ENCODE measurements at places on chromosomes 6 and 20.
A peak's percentile ranks its signal among the peaks of the same experiment; 100 is the strongest.

DNA sequence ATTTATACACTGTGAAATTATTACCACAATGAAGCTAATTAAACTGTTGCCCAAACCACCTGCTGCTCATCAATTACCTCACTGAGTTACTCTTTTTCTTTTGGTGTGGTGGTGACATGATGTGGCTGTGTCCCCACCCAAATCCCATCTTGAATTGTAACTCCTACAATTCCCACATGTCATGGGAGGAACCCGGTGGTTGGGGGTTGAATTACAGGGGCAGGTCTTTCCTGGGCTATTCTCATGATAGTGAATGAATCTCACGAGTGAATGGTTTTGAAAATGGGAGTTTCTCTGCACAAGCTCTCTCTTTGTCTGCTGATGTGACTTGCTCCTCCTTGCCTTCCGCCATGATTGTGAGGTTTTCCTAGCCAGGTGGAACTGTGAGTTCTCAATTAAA lies 145.0 kb downstream of the LRRC1 start:
- H3K4me3 ChIP-seq: no peak overlapping the region
- no peak for DNase-seq
- no peak overlapping the region for H3K27ac ChIP-seq
- H3K4me1 ChIP-seq: no peaks in the 10 kb centered on the region
- no peaks in the 10 kb centered on the region for H3K27me3 ChIP-seq

DNA sequence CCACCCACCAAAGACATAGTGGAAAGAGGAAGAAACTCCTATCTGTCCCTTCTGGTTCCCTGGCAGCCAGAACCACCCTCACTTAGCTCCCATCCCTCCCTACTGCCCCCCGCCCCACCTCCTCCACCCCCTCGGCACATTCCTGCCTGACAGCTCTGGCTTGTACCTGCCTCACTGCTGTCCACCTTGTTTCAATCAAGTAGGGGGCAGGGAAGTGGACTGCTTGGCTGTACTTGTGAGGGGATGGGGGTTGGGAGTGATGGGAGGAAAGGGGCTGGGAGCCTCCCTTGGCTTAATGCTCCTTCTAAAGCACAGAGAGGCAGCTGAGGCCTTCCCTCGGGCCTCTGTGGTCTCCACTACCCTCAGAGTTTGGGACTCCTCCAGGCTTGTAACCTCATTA lies 22.1 kb upstream of the ZNF76 start:
- DNase-seq: no peak
- H3K4me3 ChIP-seq: no peak overlapping the region
- H3K27ac ChIP-seq: no peak overlapping the region
- no peaks in the 10 kb centered on the region for H3K4me1 ChIP-seq

GRCh38 chr6:111774346-111774703 lies 98.9 kb downstream of the FYN start:
- no peak overlapping the region for H3K27ac ChIP-seq
- DNase-seq: no peak
- peaks cover 11% of the 10 kb centered on the region for H3K4me1 ChIP-seq

- H3K4me3 ChIP-seq: no peak overlapping the region
- H3K36me3 ChIP-seq: no peaks in the 10 kb centered on the region
- no peak overlapping the region for H3K27ac ChIP-seq
- H3K27me3 ChIP-seq: peaks cover 2% of the 10 kb centered on the region
Measured at GRCh38 chr20:8228315-8228714, 96.2 kb downstream of the PLCB1 start.

DNA sequence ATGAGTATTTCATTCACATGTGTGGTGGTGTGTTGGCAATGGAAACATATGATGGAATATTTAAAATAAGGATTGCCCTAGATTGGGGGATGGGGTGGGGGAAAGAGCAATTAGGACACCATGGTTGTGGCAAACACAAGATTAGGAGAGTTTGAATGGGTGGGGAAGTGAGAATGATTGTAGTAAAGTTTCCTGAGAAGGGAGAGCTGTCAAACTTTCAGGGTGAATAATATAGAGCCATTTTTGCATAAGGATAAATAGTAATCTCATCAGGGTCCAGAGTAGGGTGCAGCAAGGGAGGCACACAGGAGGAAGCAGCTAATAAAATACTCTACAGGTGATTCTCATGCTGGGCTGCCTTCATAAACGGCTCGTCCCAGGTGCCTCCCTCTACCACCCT lies 294.9 kb upstream of the MARCKS start:
- no peak overlapping the region for H3K4me3 ChIP-seq
- peaks cover 24% of the 10 kb centered on the region for H3K4me1 ChIP-seq
- DNase-seq: no peak
- H3K27ac ChIP-seq: no peak overlapping the region
- H3K27me3 ChIP-seq: no peaks in the 10 kb centered on the region
- H3K36me3 ChIP-seq: no peaks in the 10 kb centered on the region

GRCh38 chr20:48681201-48681872 lies 146.5 kb downstream of the PREX1 start:
- H3K27ac ChIP-seq: no peak overlapping the region
- H3K4me1 ChIP-seq: no peaks in the 10 kb centered on the region
- no peaks in the 10 kb centered on the region for H3K27me3 ChIP-seq
- DNase-seq: no peak
- H3K36me3 ChIP-seq: peaks cover 47% of the 10 kb centered on the region
- H3K4me3 ChIP-seq: no peak overlapping the region

DNA sequence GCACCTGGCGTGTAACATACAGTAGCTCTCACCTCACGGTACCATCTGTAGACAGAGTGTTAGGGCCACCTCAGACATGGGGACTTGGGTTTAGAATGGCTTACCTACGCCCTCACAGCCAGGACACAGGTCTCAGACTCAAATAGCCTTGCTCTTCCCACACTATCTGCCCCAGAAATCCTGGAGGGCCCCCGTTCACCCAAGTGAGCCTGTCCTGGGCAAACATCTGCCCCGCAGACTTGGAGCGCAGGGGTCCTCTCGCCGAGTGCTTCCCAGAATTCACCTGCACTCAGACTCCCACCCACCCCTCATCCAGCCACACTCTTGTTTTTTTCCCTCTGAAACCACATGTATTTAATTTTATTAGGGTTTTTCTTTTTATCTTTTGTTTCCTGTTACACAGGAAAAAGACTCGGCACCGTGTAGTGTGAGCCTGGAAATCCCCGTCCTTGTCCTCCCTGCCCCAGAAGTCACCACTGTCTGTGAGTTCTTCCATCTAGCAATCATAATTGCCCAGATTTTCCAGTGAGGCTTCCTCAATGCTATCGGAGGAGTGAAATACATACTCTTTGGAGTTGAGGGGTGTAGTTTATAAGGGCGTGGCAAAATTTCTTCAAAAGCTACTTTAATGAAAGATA lies 17.1 kb upstream of the MAP1LC3A start:
- H3K36me3 ChIP-seq: peaks cover 46% of the 10 kb centered on the region
- no peak overlapping the region for H3K4me3 ChIP-seq
- peak overlapping the region; percentile 30 for H3K27ac ChIP-seq
- H3K27me3 ChIP-seq: no peaks in the 10 kb centered on the region
- DNase-seq: no peak
- peaks cover 25% of the 10 kb centered on the region for H3K4me1 ChIP-seq

DNA sequence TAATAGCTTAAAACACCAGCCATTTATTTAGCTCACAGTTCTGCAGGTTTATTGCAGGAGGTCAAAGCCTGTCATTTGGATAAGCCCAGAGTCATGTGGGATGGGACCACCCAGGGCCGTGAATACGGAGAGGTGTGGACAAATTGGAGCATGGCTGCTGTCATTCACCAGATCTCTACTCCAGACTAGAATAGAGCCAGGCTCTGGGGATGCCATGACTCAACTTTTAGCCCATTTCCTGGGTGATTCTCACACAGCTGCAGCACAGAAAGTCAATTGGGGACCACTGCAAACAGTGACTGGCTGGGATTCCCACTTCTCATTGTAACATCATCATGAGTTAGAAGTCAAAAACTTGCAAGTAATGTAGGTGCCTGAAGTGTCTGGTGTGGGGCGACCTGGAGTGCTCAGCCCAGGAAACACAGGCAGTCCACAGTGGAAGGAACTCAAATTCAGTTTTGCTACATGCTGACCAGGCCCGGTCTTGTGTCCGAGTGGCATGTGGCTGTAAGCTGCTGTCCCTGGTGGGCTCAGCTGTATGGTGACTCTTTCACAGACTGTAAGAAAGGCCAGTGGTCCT lies 174.3 kb downstream of the SCP2D1 start:
- no peaks in the 10 kb centered on the region for H3K4me1 ChIP-seq
- H3K27me3 ChIP-seq: peaks cover 2% of the 10 kb centered on the region
- no peak overlapping the region for H3K27ac ChIP-seq
- H3K36me3 ChIP-seq: no peaks in the 10 kb centered on the region
- no peak for DNase-seq

- H3K4me3 ChIP-seq: no peak overlapping the region
- H3K27ac ChIP-seq: no peak overlapping the region
- no peaks in the 10 kb centered on the region for H3K4me1 ChIP-seq
- H3K27me3 ChIP-seq: no peaks in the 10 kb centered on the region
Measured at GRCh38 chr6:55892749-55893357, 17.5 kb upstream of the BMP5 start.

DNA sequence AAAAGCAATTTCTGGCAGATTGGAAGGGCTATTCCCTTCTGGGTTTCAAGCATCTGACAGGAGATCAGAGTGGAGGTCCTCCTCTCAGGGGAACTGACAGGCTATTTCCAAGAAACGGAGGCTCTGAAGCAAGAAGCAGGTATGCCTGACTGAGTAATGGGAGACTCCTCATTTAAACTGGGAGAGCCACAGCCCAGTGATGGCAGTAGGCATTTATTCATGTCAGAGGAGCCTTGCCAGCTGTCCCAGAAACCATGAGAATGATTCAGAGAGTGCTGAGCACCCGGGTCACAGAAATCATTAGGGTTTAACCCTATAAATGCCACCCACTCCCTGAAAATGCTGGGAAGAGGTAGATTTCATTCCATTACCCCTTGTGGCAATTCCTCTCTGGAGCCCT lies 247.5 kb upstream of the RNF217 start:
- no peak overlapping the region for H3K27ac ChIP-seq
- DNase-seq: no peak
- no peaks in the 10 kb centered on the region for H3K27me3 ChIP-seq
- H3K4me1 ChIP-seq: no peaks in the 10 kb centered on the region

All from activated B cell treated with CpG ODN at 0.5 μM for 24 hours (primary cell).